HepG2 (cell line): ENCODE measurements at places on chromosomes 1 and 21.

- no peak for DNase-seq
These were observed 608.8 kb upstream of the CAMK1G start for GRCh38 chr1:208974717-208975116.

GRCh38 chr1:33791251-33791650 is 72.6 kb upstream of the HMGB4 start:
- DNase-seq: no peak

GRCh38 chr1:233473549-233474204 is 140.2 kb upstream of the KCNK1 start:
- no peak for DNase-seq

DNA sequence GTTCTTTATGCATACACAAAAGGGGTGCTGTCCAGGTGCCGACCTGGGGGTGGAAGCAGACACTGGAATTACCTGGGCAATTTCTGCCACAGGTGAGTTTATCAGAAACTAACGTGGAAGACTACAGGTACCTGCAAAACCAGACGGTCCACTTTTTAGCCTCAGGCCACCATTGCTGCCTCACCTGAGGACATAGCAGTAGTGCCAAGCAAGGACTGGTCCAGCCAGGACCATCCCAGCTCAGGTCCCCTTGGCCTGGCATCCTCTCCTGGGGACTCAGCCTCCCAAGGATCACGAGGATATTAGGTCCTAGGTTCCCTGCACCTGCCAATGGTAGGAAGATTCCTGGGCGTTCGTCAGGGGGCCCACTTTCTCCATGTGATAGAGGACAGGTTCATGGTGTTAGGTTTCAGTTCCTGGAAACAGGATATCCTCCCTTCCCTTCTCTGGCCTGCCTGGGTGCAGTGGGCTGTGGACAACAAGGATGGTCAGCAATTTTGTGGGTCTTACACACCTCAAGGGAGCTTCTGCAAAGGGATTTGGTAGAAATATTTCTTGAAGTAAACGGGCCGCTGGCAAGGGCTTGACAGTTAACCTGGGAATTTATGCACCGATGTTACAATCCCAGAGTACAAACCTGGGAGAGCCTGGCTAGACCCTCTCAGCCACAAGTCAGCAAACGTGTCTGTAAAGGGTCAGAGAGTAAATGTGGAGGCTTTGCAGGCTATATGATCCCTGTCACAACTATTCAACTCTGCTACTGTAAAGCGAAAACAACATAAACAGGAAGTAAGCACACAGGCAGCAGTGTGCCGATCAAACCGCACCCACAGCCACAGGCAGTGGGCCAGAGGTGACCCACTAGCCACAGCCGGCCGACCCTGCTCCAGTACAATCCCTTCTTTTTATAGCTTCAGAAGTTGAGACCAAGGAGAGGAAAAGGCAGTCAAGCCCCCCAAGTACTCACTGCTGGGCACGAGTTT is 71.4 kb upstream of the RAB4A start:
- DNase-seq: no peak

GRCh38 chr1:71135571-71135970 is 54.7 kb upstream of the ZRANB2 start:
- DNase-seq: no peak

GRCh38 chr21:39137248-39138178 is 45.7 kb downstream of the PSMG1 start:
- peak; percentile 43 for DNase-seq

GRCh38 chr1:224168859-224169380 is 14.1 kb upstream of the DEGS1 start:
- peak; percentile 46 for DNase-seq

DNA sequence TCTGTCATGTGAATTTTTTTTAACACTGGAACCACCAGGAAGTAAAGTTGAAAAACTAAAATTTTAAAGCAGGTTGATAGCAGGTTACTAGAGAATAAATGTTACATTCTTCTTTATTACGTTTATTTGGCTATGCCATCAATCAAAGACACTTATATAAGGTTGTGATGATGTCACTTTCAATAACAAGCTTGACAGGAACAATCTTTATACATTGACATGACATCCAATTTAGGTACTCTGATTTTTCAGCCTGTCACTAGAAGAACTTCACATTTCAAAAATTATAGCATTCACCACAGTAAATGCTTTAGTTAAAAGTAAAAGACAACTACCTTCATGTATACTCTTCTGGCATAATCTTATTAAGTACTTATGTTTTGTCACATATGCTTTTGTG is 696.8 kb upstream of the NCAM2 start:
- no peak for DNase-seq

DNA sequence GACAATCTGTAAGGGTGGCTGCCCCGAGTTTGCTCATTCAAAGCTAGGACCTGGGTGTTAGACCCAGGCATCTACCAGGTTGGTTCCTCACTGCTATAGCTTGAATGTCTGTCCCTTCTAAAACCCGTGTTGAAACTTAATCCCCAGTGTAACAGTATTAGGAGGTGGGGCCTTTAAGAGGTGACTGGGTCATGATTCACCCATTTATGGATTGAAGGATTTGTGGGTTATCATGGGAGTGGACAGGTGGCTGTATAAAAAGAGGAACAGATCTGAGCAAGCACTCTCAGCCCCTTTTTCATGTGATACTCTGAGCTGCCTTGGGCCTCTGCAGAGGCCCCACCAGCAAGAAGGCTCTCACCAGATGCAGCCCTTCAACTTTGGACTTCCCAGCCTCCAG is 29.4 kb downstream of the PSMG1 start:
- no peak for DNase-seq

GRCh38 chr1:206962272-206962671 is 8.0 kb downstream of the FCAMR start:
- DNase-seq: no peak

GRCh38 chr1:118827636-118828035 is 160.5 kb downstream of the TBX15 start:
- DNase-seq: no peak

DNA sequence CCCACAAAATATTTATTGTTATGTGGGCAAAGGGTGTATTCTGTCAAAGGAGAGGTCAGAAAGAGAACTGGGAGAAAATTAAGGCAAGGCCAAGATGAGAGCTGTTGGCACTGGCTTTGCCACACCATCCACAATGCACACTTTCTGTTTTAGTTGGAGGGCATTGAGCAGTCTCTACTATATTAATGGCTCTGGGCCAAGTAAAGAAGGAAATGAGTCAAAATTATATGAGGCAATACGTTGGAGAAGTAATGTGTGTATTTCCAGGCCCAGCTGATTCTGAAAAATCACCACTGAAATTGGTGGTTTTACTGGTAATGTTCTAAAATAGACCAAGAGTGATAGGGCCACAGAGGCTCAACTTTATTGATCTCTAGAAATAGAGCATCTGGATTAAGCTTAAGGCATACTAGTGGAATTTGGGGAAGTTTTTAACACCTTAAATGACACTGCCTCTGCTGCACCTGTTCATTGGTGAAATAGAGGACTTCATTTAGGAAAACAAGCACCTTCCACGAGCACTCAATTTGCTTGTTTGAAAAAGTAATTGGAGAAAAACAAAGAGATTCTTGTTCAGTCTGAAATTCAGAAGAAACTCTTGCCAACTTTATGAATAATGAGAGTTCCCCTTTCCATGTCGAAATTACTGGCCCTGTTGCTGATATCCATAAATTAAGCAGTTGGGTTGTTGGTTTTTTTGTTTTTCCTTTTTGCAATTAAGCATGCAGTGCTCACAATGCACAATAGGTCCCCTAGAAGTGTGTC is 424.9 kb downstream of the ADGRL2 start:
- no peak for DNase-seq

DNA sequence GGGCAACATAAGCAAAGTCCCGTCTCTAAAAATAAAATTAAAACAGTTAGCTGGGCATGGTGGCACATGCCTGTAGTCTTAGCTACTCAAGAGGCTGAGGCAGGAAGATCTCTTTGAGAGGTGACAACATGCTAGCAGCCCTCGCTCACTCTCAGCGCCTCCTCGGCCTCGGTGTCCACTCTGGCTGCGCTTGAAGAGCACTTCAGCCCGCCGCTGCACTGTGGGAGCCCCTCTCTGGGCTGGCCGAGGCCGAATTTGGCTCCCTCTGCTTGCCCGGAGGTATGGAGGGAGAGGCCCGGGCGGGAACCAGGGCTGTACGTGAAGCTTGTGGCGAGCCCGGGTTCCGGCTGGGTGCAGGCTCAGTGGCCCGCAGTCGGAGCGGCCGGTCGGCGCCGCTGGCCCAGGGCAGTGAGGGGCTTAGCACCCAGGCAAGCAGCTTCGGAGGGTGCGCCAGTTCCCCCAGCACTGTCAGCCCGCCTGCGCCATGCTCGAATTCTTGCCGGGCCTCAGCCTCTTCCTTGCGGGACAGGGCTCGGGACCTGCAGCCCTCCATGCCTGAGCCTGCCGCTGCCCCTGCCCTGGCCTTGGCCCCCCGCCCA is 138.3 kb downstream of the MAP3K21 start:
- no peak for DNase-seq

GRCh38 chr1:47915677-47916353 is 81.4 kb downstream of the TRABD2B start:
- no peak for DNase-seq

DNA sequence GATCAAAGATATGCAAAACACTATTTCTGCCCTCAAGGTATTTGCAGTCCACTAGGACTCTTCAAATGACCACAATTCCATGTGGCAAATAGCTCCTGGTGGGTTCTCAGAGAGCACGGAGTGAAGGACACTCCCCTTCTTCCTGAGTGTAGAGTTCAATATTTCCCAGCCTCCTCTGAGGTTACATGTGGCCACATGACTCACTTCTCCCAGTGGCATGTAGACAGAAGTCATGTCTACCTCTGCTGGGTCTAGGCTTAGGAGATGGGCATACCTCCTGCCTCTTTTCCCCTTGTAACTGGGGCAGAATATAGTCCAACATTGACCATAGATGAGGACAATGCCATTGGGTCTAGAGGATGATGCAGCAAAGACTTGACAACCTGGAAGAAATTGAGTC is 191.4 kb downstream of the MIS18A start:
- DNase-seq: no peak

- DNase-seq: no peak
These were observed 442 bp upstream of the CSMD2 start for GRCh38 chr1:34165422-34165921.

GRCh38 chr1:29362764-29363163 is 126.4 kb downstream of the PTPRU start:
- no peak for DNase-seq

DNA sequence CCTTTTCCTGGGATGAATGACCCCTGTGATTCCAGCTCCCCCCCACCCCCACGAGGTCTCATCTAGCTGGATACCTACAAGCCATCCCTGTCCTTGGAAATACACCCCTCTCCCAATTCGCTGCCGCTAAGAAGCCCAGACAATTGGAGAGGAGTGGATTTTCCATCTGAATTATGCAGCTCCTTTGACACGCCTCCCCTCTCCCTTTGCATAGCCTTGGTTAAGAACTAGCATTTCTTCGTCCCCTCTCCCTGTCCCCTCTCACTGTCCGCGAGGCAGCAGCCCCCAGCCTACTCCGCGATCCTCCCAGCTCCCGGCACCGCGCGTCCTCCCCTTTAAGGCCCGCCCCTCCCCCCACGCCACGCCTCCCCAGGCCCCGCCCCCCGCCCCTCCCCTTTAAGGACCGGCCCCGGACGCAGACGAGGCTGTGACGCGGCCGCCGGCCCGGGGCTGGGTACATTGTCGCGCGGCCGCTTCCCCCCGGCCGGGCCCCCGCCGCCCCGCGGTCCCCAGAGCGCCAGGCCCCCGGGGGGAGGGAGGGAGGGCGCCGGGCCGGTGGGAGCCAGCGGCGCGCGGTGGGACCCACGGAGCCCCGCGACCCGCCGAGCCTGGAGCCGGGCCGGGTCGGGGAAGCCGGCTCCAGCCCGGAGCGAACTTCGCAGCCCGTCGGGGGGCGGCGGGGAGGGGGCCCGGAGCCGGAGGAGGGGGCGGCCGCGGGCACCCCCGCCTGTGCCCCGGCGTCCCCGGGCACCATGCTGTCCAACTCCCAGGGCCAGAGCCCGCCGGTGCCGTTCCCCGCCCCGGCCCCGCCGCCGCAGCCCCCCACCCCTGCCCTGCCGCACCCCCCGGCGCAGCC is at the start of gene MAPKAPK2:
TSS of gene MAPKAPK2 (plus strand) at position 428 of the 856 bp plus-strand sequence. CDS start at position 753, 325 bp downstream.
- DNase-seq: no peak

GRCh38 chr21:41774467-41775148 is 7.8 kb upstream of the RIPK4 start:
- DNase-seq: no peak

DNA sequence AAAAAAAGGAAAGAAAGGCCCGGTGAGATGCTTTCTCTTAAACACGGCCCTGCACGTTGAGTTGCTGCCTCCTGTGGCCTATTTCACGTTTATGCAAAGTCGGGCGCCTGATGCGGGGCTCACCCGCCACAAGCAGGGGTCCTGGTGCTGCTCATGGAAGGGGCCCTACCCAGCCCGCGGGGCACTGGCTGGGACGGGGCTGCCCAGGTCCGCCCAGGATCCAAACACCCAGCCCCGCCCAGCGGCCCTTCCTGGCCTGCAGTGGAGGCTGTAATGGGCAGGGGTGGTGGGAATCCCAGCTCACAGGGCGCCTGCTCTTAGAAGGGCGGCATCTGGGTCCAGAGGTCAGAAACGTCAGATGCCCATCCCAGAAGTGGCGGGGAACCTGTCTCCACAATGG is 1.6 kb downstream of the COL6A2 start:
- DNase-seq: peak; percentile 15

- no peak for DNase-seq
These were observed 49.5 kb downstream of the NRDC start for GRCh38 chr1:51829058-51829457.

DNA sequence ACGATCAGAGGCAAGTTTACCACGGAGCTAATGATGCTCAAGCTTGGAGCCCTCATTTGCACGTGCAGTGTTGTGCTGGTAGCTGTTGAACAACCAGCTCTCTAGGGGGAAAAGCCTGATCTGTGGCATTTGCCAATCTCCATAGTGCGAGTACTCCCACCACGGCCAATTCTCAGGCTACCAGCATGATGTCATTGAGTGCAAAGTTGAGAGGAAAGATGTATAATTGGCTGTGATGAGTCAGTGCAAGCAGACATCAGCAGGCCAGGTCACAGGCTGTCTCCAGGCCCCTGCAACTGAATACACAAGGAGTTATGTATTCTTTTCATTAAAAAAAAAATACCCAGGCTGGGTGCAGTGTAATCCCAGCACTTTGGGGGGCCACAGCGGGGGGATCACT is 233.1 kb upstream of the VAMP3 start:
- peak; percentile 14 for DNase-seq

DNA sequence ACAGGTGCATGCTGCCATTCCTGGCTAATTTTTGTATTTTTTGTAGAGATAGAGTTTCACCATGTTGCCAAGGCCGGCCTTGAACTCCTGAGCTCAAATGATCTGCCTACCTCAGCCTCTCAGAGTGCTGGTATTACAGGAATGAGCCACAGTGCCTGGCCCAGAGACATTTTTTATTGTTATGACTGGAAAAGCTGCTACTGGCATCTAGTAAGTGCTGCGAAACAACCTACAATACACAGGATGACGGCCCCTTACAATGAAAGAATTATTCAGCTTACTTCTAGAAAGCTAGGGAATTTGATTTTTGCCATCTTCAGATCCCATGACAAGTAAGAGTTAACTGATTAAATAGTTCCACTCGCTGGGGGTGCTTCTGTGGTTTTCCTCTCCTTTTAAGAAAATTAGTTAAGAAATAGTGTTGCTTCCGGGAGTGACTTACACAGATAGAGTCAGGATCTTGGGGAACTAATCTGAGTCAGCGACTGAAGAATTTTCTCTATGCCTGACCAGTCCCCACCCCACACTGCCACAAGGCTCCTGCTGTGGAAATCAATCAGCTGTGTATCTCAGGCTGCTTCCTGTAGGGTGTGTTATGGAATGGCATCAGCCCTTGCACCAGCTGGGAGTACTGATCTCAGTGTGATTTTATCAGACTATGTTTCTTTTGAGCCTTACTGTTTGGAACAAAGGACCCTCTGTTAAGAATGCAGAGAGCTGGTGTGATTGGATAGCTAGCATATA is 93.0 kb upstream of the BMP8A start:
- DNase-seq: peak; percentile 85
